RWPE2 (cell line): ENCODE measurements at places on chromosomes 12 and 14.

- no peak for DNase-seq
Observed at GRCh38 chr12:8904665-8905064, 9.6 kb upstream of the PHC1 start.

DNA sequence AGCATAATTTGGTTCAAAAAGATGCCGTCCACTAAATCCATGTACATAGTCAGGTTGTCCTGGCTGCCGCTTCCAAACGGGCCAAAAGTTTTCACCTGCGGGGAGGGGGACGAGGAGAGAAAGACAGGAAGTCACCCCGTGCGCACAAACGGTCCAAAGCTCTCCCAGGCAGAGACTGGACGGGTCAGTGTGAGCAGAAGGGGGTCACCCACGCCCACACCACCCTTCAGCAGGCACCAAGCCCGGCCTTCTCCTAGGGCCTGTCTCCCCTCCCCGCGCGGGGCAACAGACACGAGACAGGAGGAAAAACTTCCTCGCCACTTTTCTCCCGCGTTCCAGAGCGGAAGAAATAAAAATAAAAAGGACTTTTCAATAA lies 888 bp downstream of the CCDC88C start:
- no peak for DNase-seq

GRCh38 chr12:16352481-16352880 lies 5.0 kb downstream of the MGST1 start:
- DNase-seq, result no peak

DNA sequence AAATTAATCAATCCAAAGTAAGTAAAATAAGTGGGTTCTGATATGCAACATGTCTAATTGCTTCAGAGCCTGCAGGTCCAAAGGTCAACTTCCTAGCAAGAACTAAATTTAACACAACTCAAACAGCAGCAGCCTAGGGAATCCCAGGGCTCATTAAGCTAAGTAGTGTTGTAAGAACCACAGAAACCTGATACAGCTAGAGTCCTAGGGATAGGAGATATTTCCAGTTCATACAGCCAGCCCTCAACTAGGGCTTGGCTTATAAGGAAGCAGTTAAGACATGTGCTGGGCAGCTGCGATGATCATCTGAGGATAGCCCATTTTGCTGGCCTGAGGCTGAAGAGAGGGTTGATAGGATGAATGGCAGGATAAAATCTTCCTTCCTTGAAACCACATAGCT lies at the start of gene OR4Q3:
OR4Q3 (plus strand) TSS at position 316 of the 400 bp plus-strand sequence.
- DNase-seq, result no peak

- DNase-seq, result no peak
Observed at GRCh38 chr14:25250516-25250915, 200.6 kb upstream of the STXBP6 start.

DNA sequence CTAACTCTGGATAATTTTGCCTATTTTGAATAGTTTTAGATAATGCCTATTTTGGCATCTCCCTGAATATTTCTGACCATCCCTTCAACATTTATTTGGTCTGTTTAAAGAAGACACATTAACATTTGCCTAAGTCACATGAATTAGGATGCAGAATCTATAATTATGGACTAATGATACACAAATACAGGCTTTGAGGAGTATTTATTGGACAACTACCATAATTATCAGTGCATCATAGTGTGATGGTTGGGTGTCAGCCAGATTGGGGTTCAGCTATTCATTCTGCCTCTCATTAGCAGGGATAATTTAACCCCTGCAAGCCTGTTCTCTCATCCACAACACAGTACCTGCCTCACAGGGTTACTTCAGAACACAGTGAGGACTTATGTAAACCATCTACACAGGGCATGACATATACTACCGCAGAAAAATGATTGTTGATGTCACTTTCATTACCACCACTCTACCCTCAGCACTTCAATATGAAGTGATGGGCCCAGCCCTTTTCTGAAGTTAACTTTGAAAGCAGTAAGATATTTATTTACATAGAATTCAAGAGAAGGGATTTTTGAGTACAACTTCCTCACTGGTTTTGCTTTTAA lies 14.4 kb downstream of the PRKCH start:
- no peak for DNase-seq

DNA sequence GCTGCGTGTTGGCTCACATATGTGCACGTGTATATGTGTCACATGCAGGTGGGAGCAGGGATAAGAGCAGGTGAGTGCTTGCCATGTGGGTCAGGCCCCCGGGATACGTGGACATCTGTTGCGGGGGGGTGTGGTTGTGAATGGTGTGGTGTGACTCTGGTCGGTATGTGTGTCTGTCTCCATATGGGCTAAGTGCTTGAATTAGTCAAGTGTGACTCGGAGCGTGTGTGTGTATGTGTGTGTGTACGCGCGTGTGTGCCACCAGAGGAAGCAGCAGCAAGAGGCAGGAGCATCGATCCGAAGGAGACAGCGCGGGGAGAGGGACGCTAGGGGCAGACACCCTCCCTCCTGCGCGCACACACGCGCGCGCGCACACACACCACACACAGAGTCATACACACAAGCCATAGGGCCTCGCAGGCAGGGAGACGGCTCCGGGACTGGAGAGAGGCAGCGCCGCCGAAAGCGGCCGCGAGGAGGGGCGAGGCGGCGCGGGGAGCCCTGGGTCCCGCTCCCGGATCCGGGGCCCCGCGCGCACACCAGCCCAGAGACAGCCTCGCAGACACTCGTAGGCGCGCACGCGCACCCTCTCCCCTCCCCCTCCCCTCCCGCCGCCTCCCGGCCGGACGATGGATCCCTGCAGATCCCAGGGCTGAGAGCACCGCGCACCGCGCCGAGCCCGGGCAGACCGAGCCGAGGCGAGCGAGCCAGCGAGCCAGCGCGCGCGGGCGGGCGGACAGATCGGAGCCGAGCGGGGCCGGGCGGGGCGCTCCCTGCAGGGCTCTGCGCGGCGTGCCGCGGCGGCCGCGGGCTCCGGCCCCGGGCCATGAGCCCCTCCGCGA lies at the start of gene ASIC1:
ASIC1 (plus strand) TSS at position 597 of the 842 bp plus-strand sequence. CDS start 1,171 bp downstream, outside the sequence.
- DNase-seq, result peak; percentile 75

DNA sequence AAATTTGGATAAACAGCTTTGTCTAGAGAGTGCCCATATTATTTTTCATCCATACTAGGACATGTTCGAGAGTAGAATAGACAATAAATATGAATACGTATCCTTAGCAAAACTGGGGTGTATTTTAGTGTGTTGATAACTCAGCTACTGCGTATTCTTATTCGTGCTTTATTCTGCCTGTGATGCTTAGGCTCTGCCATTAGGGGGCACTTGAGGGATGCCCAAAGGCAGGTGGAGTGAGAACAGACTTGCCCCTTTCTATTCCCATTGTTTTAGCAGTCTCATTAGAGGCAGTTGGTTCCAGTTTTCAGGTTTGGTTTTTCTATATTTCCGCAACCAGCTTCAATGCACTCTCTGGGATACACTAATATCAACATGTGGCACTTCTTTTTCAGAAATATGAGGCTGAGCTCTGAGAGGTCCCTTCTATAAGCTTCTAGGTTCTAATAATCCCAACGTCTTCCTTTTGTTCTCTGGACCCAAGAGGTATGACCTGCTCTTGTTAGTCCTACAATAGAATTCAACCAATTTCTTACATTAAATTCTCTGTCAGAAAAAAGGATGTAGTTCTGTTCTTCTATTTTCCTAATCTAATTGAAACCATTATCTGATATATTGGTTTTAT lies 985.7 kb upstream of the FBXO33 start:
- DNase-seq, result no peak

- DNase-seq, result no peak
Observed at GRCh38 chr12:131758016-131758739, 47.3 kb downstream of the SFSWAP start.

DNA sequence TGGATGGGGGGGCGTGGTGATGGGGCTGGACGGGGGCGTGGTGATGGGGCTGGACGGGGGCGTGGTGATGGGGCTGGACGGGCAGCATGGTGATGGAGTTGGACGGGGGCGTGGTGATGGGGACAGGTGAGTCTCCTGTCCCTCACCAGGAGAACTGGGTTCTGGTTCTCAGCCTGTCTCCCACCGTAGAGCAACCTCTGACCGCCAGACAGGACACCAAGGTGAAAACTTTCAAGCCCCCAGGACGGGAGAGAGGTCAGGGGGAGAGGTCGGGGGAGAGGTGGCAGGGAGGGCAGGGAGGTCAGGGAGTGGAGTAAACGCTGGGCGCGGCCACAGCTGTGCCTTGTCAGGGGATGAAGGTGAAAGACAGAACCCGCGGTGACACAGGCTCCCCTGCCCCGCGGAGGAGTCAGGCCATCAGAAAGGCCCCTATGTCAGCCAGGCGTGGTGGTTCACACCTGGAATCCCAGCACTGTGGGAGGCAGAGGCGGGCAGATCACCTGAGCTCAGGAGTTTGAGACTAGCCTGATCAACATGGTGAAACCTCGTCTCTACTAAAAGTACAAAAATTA lies 84.6 kb downstream of the GALNT9 start:
- DNase-seq, result peak; percentile 32
